ENCODE measurements at places on chromosomes 4 and X.

GRCh38 chr4:74190332-74190731 lies 32.4 kb downstream of the MTHFD2L start:
- no peak for DNase-seq

DNA sequence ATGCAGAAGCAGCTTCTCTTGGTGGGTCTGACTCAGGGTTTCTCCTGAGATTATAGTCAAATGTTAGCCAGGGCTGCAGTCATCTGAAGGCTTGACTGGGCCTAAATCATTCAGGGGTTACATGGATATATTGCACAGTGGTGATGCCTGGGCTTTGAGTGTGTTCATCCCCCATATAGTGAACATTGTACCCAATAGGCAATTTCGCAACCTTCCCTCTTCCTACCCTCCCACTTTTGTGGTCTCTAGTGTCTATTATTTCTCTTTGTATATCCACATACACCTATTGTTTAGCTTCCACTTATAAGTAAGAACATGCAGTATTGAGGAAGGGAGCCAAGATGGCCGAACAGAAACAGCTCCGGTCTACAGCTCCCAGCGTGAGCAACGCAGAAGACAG lies 90.3 kb upstream of the CAMK2D start:
- no peak for DNase-seq

- no peak for DNase-seq
These were observed 8.0 kb upstream of the FAM47C start for GRCh38 chrX:37000140-37000539.

DNA sequence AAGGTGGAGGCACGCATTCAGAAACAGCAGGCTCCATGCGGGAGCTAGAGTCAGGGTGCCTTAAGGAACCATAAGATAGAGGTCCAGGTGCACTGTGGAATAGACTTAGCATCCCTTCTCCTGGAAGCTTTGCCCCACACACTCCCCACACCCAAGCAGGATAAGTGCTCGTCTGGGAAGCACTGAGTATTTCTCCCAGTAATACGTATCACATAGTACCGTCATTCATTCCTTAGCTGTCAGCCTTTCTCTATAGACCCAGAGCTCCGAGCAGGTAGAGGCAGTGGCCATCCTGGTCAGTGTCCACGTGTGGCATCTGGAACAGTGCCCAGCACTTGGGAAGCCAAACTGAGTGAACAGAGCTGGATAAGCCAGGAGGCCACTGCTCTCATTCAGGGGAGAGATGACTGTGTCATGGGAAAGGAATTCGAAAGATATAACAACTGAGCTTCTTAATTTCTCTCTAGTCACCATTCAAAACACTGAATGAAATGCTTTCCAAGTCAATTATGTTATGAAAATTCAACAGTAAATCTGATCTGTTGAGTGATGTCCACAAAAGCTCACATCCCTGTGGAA lies 9.9 kb downstream of the APBB2 start:
- DNase-seq, result no peak

DNA sequence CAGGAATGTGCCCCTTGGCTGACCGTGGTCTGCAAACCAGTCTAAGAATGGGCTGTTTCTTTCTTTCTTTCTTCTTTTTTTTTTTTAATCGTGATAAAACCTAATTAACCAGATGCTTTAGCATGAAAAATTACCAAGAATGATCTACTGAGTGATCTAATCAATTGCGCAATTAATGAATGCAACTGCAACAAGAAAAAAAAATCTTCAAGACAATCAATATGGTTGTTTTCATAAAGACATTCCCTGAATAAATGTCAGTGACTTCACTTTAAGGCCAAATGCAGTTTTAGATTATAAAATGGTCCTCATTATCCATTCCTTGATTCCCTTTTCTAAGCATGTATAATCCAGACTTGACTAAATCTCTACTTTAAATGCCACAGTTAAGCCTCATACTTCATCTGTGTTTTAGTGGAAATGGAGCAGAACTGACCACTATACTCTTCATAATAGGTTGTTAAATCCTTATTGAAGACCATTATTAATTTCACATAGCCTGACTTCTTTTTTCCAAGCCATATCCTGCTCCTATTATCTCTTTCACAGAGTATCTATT lies 51.6 kb upstream of the SETD7 start:
- DNase-seq, result no peak

DNA sequence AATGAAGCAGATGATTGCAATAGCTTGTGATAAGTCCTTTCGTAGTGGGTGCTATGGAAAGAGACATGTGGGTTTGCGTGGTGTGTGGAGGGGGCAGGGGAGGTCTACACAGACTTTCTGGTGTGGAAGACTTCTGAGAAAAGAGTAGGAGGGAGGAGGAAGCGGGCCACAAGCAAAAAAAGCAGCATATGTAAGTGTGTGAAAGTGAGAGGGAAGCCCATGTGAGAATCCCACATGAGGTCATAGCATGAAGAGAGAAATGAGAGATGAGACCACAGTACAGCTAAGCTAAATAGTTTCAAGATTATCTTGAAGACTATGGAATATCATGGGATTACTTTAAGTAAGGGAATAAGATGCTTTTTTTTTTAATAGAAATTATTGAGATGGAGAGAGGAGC lies 2039.9 kb upstream of the TENM3 start:
- no peak for DNase-seq

GRCh38 chrX:96752781-96753180 lies 68.1 kb downstream of the DIAPH2 start:
- DNase-seq, result no peak

GRCh38 chrX:9019151-9019550 lies 14.8 kb downstream of the FAM9B start:
- DNase-seq, result no peak

DNA sequence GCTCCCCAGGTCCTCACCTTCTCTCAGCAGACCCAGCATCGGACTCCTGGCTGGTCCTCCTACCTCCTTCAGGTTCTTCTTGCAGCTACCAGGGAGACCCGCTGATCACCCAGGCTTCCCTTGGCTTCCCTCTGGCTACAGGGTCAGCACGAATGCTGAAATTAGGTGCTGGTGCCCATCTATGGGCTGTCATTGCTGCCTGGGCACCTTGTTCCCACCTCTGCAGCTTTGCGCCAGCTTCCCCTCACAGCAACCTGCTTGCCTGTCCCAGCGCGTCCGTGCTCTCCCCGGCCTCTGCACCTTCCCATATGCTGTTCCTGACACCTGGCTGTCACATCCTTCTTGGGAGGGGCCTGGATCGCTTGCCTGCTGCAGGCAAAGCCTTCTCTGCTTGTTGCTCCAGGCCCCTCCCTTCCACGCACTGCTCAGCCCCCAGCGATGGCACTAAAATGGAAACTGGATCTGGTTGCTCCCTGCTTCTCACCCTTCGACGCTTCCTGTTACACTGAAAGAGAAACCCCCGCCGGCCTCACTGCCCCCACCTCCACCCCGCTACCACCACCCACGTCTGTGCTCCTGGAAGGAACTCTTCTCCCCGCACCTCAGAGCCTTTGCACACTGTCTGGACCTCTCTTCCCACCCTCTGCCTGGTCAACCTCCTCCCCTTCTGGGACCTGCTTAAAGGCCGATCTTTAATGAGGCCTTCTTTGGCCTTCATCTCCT lies 22.2 kb downstream of the C4orf50 start:
- no peak for DNase-seq

- DNase-seq, result peak; percentile 16
These were observed 42.3 kb downstream of the TBC1D14 start for GRCh38 chr4:6951880-6952381.

- DNase-seq, result no peak
These were observed 230.2 kb downstream of the CLCN4 start for GRCh38 chrX:10387011-10387410.

GRCh38 chr4:4851081-4851480 lies 8.4 kb upstream of the MSX1 start:
- DNase-seq, result no peak

Measured in CD4-positive, alpha-beta T cell treated with Interleukin-12 subunit alpha and Interleukin-12 subunit beta, for 1 hour (primary cell).